ENCODE measurements at places on chromosomes 4 and X. TPM values are rescaled to one million over a fixed set of nuclear protein-coding genes. Genes with fewer than 3 reads are reported as not detected.

DNA sequence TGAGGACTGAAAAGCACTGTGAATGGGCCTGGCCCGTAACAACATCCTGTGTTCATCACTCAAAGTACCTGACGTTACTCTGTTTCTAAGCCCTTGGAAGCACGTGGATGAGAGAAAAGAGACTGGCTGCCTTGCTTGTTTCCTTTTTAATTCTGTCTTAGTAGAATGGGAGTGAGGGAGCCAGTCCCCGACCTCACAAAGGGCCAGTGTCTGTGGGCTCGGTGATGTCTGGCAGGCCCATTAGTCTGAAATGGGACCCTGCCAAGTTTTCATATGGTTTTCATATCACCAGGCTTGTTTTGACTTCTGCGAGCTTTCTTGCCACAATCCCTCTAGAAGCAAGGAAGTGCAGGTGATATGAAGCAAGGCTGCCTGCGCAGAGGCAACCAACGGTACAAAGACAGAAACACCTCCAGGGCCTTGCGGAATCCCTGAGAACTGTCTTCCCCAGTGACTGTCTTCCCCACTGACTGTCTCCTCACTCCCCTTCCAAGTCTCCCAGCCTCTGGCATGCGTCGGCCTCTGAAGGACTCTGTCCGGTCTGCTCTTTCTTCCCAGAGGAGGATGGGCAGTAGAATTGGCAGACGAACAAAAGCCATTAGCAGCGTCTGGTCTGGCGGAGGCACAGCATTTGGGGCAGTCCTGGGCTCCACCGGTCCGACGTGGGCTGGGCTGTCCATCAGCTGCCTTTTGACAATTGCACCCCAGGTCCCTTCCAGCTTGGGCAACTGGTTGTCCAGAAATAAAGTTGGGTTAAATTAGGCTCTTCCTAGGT, 20.2 kb upstream of the RASL11B start:
- H3K36me3 ChIP-seq = no peaks in the 10 kb centered on the region
- H3K27me3 ChIP-seq = no peaks in the 10 kb centered on the region
- peaks cover 13% of the 10 kb centered on the region for H3K4me1 ChIP-seq
- no peak overlapping the region for H3K27ac ChIP-seq
- DNase-seq = no peak

- no peaks in the 10 kb centered on the region for H3K4me1 ChIP-seq
- no peak overlapping the region for H3K4me3 ChIP-seq
- DNase-seq = no peak
- H3K27ac ChIP-seq = no peak overlapping the region
- H3K27me3 ChIP-seq = no peaks in the 10 kb centered on the region
- no peaks in the 10 kb centered on the region for H3K36me3 ChIP-seq
Observed at GRCh38 chrX:103233263-103233662, 18.4 kb downstream of the BEX4 start.

DNA sequence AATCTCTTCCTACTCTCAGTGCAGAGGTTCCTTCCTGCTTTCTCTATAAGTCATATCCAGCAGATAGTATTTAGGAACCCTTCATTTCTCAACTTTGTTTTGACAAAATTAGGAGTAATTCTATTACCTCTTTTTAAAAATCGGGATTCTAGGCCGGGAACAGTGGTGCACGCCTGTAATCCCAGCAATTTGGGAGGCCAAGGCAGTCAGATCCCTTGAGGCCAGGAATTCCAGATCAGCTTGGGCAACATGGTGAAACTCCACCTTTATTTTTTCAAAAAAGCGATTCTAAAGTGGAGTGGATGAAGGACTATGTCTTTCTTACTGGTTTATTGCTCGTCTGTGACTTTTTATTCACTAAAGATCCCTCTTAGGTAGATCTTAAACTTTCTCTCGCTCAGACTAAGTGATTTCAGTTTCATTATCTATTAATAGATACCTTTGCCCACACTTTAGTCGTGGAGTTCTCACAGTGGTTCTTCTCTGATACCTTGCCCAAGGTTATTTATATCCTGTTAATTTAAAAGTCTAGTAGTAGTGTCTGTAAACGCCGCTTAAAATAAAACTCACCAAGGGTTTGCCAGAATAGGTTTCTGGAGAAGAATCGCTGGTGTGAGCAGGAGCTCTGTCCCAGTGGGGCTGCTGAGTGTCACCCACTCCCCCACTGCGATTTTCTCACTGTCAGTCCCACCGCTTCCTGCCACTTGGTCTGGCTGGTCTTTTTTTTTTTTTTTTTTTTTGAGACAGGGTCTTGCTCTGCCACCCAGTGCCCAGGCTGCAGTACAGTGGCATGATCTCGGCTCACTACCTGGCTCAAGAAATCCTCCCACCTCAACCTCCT, 27.0 kb upstream of the TMEM131L start:
- H3K36me3 ChIP-seq = no peaks in the 10 kb centered on the region
- no peak overlapping the region for H3K4me3 ChIP-seq
- peak; percentile 6 for DNase-seq
- no peaks in the 10 kb centered on the region for H3K4me1 ChIP-seq
- no peak overlapping the region for H3K27ac ChIP-seq

DNA sequence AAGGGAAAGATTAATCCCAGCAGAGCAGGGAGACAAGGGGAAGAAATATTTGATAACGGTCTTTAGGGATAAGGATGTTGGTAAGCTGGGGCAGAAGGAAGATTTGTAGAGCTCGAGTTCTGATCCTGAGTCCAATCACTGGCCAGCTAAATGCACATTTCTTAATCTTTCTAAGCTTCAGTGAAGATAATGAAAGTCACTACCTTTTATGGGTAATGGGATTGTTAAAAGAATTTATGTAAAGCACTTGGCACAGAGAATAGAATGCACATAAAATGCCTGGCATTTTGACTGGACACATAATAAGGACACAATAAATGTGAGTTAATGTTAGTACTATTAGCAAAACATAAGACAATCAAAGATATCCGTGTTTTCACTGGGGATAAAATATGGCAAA, 43.3 kb downstream of the NCAPG start:
- H3K4me3 ChIP-seq = no peak overlapping the region
- H3K36me3 ChIP-seq = no peaks in the 10 kb centered on the region
- H3K4me1 ChIP-seq = no peaks in the 10 kb centered on the region
- no peak overlapping the region for H3K27ac ChIP-seq
- DNase-seq = no peak
- H3K27me3 ChIP-seq = no peaks in the 10 kb centered on the region

DNA sequence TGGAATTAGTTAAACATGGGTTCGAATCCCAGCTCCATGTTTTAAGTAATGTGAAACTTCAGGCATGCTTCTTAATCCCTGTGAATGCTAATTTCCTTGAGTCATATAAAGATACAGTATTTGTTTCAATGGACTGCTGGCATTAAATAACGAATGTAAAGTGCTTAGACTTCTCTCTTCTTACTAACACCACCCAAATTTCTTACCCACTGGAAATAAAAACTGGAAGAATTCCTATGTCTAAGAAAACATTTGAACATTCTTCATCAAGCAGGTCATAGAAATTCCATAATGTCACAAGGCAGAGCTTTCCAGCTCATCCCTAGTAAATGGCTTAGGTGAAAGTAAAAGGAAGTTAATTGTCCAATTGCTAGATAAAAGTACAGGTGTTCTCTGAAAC, 172.5 kb downstream of the ANK2 start:
- DNase-seq = no peak
- no peaks in the 10 kb centered on the region for H3K27me3 ChIP-seq
- no peaks in the 10 kb centered on the region for H3K36me3 ChIP-seq
- H3K4me3 ChIP-seq = no peak overlapping the region

GRCh38 chrX:153877571-153878261, 8.3 kb downstream of the L1CAM start:
- no peaks in the 10 kb centered on the region for H3K4me1 ChIP-seq
- H3K4me3 ChIP-seq = no peak overlapping the region
- DNase-seq = no peak
- no peaks in the 10 kb centered on the region for H3K36me3 ChIP-seq
- no peak overlapping the region for H3K27ac ChIP-seq

- H3K27me3 ChIP-seq = no peaks in the 10 kb centered on the region
- no peak for DNase-seq
- no peak overlapping the region for H3K27ac ChIP-seq
- H3K36me3 ChIP-seq = no peaks in the 10 kb centered on the region
- no peak overlapping the region for H3K4me3 ChIP-seq
Observed at GRCh38 chr4:152209772-152210493, 326.0 kb downstream of the FBXW7 start.

The RAB39B gene
- total RNA-seq = not detected

The SPIN4 gene
- total RNA-seq = 13.3 TPM

The UGT2B7 gene
- total RNA-seq = not detected

The FOXR2 gene
- total RNA-seq = not detected
